NCI-H1417 treated with DMSO at 0.1 percent for 48 hours (cell line): ENCODE measurements at places on chromosomes 3 and 15.

DNA sequence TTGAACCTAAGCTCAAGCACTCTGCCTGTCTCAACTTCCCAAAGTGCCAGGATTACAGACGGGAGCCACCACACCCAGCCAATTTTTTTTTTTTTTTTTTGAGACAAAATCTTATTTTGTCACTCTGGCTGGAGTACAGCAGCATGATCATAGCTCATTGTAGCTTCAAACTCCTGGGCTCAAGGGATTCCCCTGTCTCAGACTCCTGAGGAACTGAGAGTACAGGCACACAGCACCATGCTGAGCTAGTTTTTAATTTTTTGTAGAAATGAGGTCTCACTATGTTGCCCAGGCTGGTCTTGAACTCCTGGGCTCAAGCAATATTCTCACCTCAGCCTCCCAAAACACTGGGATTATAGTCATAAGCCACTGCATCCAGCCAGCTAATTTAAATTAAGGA, 36.8 kb upstream of the SUCLG2 start:
- DNase-seq: no peak

GRCh38 chr3:86921971-86922680, 68.8 kb downstream of the VGLL3 start:
- DNase-seq: no peak

DNA sequence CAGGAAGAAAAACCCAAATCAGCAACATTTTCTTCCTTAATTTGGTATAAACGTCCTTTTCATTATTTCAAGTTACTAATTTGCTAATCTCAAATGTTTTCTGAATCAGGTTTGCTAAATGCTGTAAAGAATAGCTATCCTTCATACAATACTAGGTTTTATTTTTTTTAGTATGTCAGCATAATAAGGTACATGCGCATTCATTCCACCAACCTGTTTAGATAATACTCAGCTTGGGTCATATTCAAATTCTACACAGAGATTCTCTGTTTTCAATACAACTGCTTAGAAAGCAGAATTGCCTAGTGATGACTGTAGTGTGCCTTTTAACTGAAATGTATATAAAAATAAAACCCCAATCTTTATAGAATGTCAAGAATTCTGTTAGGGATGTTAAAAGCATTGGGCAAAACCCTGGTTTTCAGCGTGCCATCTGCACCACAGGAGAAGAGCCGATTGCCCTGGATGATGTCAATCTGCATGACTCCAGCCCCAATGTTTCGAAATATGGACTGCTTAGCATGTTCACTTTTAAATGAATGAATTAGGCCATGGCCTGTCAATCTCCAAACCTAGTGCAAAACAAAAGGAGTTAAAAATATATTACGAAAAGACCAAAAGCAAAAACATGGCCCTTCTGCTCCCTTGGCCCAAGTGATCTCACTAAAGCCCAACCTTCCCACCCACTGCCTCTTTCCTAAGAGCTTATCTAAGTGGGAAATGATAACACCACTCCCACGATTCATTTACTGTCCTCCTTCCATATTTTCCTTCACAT, 107.4 kb downstream of the GLDN start:
- no peak for DNase-seq

- DNase-seq: no peak
Observed at GRCh38 chr3:45677033-45677446, 12.2 kb upstream of the SACM1L start.

GRCh38 chr3:81723732-81724313, 37.6 kb downstream of the GBE1 start:
- DNase-seq: no peak

- DNase-seq: no peak
Observed at GRCh38 chr15:28273468-28273867, 48.5 kb downstream of the HERC2 start.

DNA sequence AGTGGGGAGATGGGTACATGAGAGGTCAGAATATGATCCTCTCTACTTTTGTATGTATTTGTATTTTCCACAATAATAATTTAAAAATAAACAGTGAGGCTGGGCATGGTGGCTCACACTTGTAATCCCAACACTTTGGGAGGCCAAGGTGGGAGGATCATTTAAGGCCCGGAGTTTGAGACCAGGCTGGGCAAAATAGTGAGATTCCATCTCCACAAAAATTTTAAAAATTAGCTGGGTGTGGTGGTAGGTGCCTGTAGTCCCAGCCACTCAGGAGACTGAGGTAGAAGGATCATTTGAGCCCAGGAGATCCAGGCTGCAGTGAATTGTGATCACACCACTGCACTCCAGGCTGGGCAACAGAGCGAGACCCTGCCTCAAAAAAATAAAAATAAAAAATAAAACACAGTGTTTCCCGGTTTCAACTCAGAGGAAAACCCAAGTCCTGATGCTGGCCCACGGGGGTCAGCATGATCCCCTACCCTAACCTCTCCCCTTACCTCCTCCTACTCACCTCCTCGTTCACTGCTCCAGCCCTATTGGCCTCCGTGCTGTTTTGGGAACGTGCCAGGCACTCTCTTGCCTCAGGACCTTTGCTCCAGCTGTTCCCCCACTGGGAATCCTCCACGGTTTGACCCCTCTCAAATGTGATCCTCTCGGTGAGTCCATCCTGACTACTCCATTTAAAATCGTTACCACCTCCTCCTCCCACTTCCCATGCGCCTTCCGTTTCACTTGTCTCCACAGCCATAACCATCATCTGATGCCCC, 2.9 kb upstream of the KLHL40 start:
- no peak for DNase-seq

- DNase-seq: no peak
Observed at GRCh38 chr3:152272771-152273242, 4.1 kb downstream of the MBNL1 start.

- no peak for DNase-seq
Observed at GRCh38 chr3:143849854-143850549, 1.7 kb upstream of the SLC9A9 start.

DNA sequence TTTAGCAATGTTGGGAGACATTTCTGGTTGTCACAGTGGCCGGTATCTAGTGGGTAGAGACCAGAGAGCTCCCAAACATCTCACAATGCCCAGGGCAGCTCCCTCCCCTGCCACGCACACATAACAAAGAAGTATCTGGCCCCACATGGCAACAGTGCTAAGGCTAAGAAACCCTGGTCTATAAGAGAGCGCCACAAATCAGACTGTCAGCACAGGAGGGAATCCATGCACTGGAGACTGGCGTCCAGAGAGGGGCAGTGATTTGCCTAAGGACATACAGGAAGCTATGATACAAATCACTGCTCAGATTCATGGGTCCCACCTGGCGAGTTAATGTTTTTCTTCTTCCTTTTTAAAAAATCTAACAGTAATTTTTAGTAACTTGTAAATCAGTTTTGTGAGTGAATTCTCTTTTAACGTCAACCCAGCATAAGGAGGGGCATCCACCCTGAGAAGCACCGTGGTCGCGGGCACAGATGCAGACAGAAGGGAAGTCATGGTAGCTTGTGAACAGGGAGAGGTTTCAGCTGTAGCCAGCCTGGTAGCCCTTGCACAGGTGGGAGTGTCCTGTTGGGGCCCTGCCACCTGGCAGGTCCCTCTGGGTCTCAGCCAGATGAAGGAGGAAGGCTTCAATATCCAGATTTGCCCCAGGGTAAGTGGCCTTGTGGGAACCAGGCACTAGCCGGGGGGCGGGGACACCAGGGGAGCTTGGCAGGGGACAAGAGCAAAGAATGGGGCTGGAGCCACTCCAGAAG, 8.7 kb downstream of the ISG20 start:
- no peak for DNase-seq

DNA sequence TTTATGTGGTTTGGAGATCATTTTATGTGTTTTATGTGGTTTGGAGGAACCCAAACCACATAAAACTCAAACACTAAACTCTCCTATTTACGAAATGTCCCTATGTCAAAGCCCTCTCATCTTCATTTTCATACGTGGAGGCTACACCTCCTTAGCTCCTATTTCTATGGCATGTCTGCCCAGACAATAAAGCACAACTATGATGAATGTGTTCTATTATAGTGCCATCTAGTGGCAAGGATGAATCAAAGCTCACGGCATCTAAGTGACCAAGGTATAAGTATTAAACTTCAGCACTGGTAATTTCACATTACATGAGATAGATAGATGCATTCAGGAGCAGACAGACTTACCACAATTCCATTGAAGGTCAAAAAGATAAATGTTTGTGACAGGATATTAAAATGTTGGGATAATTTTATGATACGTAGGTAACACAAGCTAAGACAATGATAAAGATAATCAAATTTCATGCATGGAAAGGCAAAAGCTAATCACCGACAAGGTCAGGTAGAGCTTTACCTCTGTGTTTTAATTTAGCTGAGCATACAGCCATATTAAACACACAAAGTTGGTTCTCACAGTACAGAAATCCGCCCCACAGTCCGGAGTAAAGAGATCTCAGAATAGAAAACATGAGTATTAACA, 130.6 kb upstream of the FHIT start:
- DNase-seq: no peak

GRCh38 chr3:173778251-173778650, 380.7 kb downstream of the NLGN1 start:
- no peak for DNase-seq

DNA sequence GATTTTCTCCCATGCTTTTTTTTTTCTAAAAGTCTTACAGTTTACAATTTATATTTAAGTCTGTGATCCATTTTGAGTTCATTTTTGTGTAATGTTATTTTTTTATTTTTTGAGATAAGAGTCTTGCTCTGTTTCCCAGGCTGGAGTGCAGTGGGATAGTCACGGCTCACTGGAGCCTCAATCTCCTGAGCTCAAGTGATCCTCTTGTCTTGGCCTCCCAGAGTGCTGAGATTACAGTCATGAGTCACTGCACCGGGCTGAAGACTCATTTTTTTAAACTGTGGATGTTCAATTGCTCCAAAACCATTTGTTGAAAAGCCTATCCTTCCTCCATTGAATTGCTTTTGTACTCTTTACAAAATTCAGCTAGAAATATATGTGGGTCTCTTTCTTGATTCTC, 19.5 kb downstream of the LNP1 start:
- DNase-seq: no peak

DNA sequence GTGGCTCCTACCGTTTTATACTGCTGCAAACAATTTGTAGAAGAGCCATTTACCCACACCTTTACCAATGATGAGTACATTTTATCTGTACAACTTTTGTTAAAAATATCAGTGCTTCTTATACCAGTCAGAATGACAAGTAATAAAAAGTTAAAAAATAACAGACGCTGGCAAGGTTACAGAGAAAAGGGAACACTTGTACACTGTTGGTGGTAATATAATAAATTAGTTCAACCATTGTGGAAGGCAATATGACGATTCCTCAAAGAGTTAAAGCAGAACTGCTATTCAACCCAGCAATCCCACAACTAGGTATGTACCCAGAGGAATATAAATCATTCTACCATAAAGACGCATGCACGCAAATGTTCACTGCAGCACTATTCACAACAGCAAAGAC, 51.9 kb downstream of the ARRDC4 start:
- no peak for DNase-seq

- no peak for DNase-seq
Observed at GRCh38 chr3:27613846-27614500, 108.2 kb downstream of the EOMES start.

DNA sequence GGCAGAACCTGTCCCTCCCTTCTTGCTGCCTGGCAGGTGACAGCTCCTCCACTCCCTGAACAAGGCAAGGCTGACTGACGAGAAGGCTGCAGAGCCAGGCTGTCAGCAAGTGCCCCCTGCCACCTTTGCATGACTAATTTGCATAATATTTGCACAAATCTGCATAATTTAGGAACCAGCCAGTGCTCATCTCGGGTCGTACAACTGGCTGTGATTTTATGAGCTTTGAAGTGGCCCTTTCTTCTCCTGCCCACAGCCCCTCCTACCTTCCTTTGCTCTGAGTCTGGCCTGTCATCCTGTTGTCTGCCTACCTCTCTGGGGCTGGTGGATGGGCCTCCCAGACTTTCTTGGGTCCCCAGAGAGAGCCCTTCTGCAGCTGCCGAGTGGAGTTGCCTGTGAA, 58.9 kb downstream of the LINGO1 start:
- DNase-seq: no peak

DNA sequence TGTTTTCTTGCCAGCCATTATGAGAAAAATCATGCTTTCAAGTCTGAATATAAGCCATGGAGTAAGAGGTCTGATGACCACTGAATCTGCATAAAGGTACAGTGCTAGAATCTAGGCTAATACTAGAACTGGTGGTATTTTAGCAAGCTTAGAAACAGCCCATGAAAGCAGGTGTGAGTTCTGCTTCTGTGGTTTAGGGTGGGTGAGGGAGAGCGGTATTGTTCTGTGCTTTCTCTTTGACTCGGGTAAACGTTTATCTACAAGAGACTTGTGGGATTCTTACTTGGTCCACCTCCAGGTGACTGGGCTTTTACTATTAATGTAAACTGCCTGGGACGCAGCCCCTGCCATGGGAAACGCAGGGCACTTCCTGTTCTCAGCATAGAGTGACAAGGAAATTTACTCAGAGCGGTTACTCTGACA, 55.2 kb downstream of the PGPEP1L start:
- no peak for DNase-seq

DNA sequence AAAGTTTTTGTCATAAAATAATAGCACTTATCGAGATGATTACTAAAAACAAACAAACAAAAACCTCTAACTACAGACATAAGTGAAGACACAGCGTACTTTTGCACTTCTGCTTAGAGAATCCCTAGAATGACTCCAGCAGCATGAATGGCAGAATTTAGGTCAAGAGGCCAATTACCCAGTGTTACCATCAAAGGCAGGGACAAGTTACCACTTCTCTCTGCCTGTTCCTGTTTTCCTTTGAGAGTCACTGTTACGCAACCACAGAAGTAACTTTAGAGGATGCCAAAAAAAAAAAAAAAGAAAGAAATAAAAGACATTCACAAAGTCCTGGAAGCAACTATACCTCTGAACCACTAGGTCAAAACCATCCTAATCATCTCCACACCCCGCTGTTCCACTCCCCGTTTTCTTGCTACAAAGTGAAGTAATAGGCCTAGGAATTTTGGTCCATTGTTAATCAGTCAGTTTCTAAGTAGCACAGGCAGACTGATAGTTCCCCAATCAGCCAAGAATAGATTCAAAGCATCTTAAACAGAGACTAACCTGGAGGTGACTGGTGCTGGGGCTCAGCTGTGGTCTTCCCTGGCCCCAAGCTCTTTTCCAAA, 41.9 kb downstream of the FMN1 start:
- DNase-seq: no peak

- DNase-seq: no peak
Observed at GRCh38 chr15:100244796-100245486, 96.8 kb downstream of the ADAMTS17 start.

- no peak for DNase-seq
Observed at GRCh38 chr3:176988795-176989194, 208.5 kb downstream of the TBL1XR1 start.

DNA sequence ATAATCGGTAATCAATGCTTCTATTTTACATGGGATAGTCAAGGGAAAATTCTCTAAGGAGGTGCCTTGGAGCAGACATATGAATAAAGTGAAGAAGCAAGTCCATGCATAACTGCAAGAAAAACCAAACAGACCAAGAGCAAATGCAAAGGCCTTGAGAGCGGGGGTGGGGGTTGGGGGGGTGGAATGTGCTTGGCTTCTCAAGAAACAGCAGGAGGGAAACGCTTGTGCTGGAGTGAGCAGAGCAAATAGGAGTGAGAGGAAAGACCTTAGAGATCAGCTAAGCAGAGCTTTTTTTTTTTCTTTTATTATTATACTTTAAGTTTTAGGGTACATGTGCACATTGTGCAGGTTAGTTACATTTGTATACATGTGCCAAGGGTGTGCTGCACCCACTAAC, 260.8 kb downstream of the ARPP21 start:
- no peak for DNase-seq

GRCh38 chr3:133828576-133829309, 23.1 kb downstream of the SRPRB start:
- no peak for DNase-seq

- DNase-seq: no peak
Observed at GRCh38 chr3:50340448-50341329, at the start of gene RASSF1. RASSF1 (minus strand) TSS chr3:50340836; CDS start chr3:50340805, 31 bp downstream.
